Ovary (tissue), 10 donors: ENCODE measurements at places on chromosomes 16 and 17. TPM values are rescaled to one million over a fixed set of nuclear protein-coding genes. Genes with fewer than 3 reads are reported as not detected.

Gene KRT24
- not detected for total RNA-seq

Gene AHSP
- not detected for total RNA-seq

DNA sequence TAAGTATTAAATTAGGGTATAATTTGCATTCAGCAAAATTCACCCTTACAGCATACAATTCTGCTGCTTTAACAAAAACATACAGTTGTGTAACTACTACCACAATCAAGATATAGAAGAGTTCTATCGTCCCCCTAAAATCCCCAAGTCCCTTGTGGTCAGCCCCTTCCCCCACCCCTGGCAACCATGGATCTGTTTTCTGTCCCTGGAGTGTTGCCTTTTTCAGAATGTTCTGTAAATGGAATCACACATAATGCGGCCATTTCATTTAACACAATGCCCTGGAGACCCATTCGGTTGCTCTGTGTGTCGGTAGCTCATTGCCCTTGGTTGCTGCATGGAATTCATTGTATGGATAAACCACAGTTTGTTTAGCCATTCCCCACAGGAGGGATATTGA is 190.2 kb downstream of the IRX5 start:
- no peak overlapping the region for H3K27ac ChIP-seq
- H3K4me1 ChIP-seq: no peaks in the 10 kb centered on the region
- H3K36me3 ChIP-seq: no peaks in the 10 kb centered on the region
- H3K4me3 ChIP-seq: no peak overlapping the region
- DNase-seq: no peak

GRCh38 chr16:50316848-50317630 is 50.7 kb downstream of the ADCY7 start:
- H3K36me3 ChIP-seq: no peaks in the 10 kb centered on the region
- no peak overlapping the region for H3K4me3 ChIP-seq
- no peak for DNase-seq
- H3K27me3 ChIP-seq: no peaks in the 10 kb centered on the region
- no peak overlapping the region for H3K27ac ChIP-seq

Gene NPIPA2
- 1.7 TPM for total RNA-seq

- no peaks in the 10 kb centered on the region for H3K27me3 ChIP-seq
- peak; percentile 52 for DNase-seq
- H3K4me1 ChIP-seq: peaks cover 3% of the 10 kb centered on the region
- peak overlapping the region; percentile 78 for H3K4me3 ChIP-seq
- no peak overlapping the region for H3K27ac ChIP-seq
Observed at GRCh38 chr17:10197721-10198508, 491 bp downstream of the GAS7 start.

Gene GAST
- total RNA-seq: not detected

DNA sequence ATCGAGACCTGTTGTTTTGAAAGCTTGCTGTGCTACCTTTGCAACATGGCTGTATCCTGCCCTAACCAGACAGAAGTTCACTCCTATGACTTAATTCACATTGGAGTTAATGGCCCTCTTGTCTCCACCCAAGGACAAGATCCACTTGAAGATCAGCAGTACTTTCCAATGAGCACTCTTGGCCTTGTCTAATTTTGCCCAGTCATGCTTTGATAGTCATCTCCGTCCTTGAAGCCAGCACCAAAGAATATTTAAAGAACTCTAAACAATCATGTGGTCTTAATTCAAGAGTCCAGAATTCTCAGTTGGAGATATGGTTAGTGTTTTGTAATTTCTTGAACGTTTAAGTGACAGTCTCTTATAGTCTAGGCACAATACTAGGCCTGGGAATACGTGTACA is 775.6 kb upstream of the EEF2KMT start:
- H3K4me1 ChIP-seq: no peaks in the 10 kb centered on the region
- no peaks in the 10 kb centered on the region for H3K36me3 ChIP-seq
- H3K27me3 ChIP-seq: no peaks in the 10 kb centered on the region

DNA sequence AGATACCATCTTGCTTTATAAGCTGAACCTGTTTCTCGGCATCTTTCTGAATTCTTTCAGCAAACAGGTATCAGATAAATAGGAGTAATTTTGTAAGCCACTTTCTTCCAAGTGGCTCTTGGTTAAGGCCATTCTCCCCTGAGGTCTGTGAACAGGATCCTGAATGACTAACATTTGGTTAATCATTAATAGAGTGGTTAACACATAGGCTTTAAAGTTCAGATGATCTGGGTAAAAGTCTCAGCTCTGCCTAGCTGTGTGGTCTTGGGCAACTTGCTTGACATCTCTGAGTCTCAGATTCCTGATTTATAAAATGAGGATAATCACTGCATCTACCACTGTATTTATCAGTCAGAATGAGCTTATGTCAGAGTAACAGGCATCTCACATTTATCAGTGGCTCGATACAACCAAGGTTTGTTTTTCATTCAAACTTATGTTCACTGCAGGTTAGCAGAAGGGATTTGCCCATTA is 44.4 kb upstream of the ANKFN1 start:
- no peaks in the 10 kb centered on the region for H3K27me3 ChIP-seq
- no peaks in the 10 kb centered on the region for H3K4me1 ChIP-seq
- no peak overlapping the region for H3K4me3 ChIP-seq
- no peak for DNase-seq

DNA sequence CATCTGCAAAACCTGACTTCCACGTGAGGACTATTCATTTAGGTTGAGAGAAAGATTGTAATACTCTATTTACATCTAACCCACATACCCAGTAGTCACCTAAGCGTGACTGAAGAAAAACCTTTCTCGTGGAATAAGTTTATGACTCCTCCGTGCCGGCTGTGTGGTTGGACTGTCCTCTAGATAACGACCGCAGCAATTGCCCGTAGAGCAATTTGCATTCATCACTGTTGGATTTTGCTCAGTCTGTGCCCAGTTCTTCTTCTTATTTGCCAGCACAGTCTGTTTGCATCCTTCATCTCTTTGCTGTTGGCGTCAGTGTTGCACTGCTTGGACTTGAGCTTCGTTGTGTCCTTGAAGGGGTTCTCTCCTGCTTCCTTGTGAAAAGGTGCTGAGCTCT is 131.3 kb downstream of the CYB561 start:
- H3K27me3 ChIP-seq: no peaks in the 10 kb centered on the region
- H3K4me1 ChIP-seq: no peaks in the 10 kb centered on the region
- H3K36me3 ChIP-seq: no peaks in the 10 kb centered on the region
- H3K4me3 ChIP-seq: no peak overlapping the region
- no peak for DNase-seq

DNA sequence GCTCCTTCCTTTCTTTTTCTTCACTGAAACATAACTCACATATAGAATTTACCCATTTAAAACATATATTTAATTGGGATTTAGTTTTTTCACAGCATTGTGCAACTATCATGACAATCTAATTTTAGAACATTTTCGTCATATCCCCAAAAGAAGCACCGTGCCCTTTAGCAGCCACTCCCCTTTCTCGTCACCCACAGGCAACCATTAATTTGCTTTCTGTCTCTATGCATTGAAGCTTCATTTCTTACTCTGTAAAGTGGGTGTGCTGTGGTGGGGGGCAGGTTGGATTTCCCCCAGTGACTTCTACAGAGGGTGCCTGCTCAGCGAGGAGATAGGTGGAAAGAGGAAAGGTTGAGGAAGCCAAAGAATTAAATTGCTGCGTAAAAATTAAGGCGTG is 35.8 kb downstream of the MRC2 start:
- H3K27ac ChIP-seq: no peak overlapping the region
- H3K4me3 ChIP-seq: no peak overlapping the region
- no peaks in the 10 kb centered on the region for H3K27me3 ChIP-seq
- no peak for DNase-seq
- peaks cover 5% of the 10 kb centered on the region for H3K4me1 ChIP-seq
- H3K36me3 ChIP-seq: no peaks in the 10 kb centered on the region

DNA sequence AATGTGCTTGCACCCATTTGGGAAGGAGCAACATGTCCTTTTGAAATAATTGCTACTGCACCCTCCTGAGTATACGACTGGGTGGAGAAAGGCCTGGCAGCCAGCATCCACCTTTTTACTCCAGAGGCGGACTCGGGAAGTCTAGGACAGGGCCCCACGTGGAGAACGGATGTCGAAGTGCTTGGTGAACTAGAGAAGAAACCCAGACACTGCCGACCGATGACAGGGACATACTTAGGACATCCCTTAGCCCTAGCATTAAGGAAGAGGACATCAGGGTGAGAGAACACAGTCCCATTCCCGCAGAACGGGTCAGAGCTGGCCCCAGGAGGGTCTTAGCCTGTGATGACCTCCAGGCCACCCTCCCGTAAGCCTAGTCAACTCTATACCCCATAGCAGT is 3.8 kb downstream of the YBX2 start:
- H3K27me3 ChIP-seq: peaks cover 3% of the 10 kb centered on the region
- no peak overlapping the region for H3K4me3 ChIP-seq
- DNase-seq: no peak
- no peaks in the 10 kb centered on the region for H3K36me3 ChIP-seq

Gene CDK10
- total RNA-seq: 50.1 TPM

- no peaks in the 10 kb centered on the region for H3K36me3 ChIP-seq
- no peaks in the 10 kb centered on the region for H3K4me1 ChIP-seq
- H3K27ac ChIP-seq: no peak overlapping the region
- H3K27me3 ChIP-seq: no peaks in the 10 kb centered on the region
- no peak overlapping the region for H3K4me3 ChIP-seq
Observed at GRCh38 chr17:31672161-31672819, 186.8 kb downstream of the COPRS start.

Gene CYLD
- 38.6 TPM for total RNA-seq

- H3K4me3 ChIP-seq: no peak overlapping the region
- H3K27ac ChIP-seq: no peak overlapping the region
- H3K4me1 ChIP-seq: peaks cover 4% of the 10 kb centered on the region
Observed at GRCh38 chr16:25108054-25108453, 3.5 kb upstream of the LCMT1 start.

- H3K4me1 ChIP-seq: no peaks in the 10 kb centered on the region
- H3K27me3 ChIP-seq: no peaks in the 10 kb centered on the region
- no peak overlapping the region for H3K4me3 ChIP-seq
- no peak for DNase-seq
- H3K36me3 ChIP-seq: no peaks in the 10 kb centered on the region
Observed at GRCh38 chr17:18234853-18235380, 9.5 kb downstream of the LLGL1 start.

GRCh38 chr17:27995554-27995953 is 46.9 kb upstream of the NLK start:
- no peak for DNase-seq
- no peaks in the 10 kb centered on the region for H3K27me3 ChIP-seq
- no peak overlapping the region for H3K4me3 ChIP-seq
- no peak overlapping the region for H3K27ac ChIP-seq
- H3K4me1 ChIP-seq: no peaks in the 10 kb centered on the region
- H3K36me3 ChIP-seq: no peaks in the 10 kb centered on the region

Gene KRTAP2-2
- total RNA-seq: not detected

Gene WFIKKN1
- total RNA-seq: 1.1 TPM

DNA sequence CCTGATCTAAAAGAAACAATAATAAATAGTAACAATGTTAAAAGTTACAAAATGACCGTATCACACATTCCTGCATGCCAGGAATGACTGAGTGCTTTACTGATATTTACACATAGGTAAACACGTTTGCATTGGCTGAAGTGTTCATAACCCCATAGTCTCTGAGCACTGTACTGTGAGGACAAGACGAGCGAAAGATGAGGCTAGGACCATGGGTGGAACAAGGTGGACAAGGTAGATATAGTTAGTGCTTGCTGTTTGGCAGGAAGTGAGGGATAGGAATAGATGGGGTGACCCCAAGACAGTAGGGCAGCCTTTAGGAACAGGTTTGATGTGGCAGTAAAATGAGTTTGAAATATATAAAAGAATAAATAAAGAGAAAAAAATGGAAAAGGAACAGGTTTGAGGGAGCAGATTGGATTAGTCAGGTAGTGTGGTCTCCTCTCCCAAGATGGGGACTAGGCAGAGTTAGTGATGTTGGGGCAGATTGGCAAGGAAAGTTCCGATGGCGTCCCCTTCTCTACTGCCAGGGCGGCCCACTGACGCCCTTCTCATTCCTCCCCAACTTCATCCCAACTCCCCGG is 452 bp upstream of the E2F4 start:
- H3K27me3 ChIP-seq: no peaks in the 10 kb centered on the region
- H3K27ac ChIP-seq: no peak overlapping the region
- H3K36me3 ChIP-seq: no peaks in the 10 kb centered on the region
- H3K4me3 ChIP-seq: peak overlapping the region; percentile 92
- DNase-seq: no peak

- H3K4me1 ChIP-seq: no peaks in the 10 kb centered on the region
- no peak overlapping the region for H3K4me3 ChIP-seq
- no peak overlapping the region for H3K27ac ChIP-seq
Observed at GRCh38 chr17:8488901-8489300, 53.2 kb downstream of the NDEL1 start.

Gene MYL11
- 1.0 TPM for total RNA-seq

DNA sequence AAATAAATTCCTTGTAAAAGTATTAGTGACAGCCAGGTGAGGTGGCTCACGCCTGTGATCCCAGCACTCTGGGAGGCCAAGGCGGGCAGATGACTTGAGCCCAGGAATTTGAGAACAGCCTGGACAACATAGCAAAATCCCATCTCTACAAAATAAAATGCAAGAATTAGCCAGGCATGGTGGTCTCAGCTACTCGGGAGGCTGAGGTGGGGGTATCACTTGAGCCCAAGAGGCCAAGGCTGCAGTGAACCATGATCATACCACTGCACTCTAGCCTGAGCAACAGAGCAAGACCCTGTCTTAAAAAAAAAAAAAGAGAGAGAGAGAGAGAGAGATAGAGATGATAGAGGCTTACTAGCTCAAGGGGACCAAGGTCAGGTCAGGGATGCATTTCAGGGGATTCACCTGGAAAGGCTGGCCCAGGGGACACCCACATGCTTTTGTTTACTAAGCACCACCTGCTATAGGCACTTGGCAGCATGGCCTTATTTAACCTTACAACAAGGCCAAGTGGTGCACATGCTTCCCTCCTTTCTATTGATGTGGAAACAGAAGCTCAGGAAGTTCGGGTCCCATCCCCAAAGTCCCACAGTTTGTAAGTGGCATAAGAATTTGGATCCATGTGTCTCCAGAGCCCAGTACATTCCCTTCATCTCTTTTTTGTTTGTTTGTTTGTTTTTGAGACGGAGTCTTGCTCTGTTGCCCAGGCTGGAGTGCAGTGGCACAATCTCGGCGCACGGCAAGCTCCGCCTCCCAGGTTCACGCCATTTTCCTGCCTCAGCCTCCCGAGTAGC is 12.4 kb upstream of the SRCIN1 start:
- H3K27me3 ChIP-seq: no peaks in the 10 kb centered on the region
- H3K27ac ChIP-seq: no peak overlapping the region
- no peaks in the 10 kb centered on the region for H3K36me3 ChIP-seq
- no peak overlapping the region for H3K4me3 ChIP-seq
